SJSA1 (cell line): ENCODE measurements at places on chromosomes 7 and 10. TPM values are rescaled to one million over a fixed set of nuclear protein-coding genes. Genes with fewer than 3 reads are reported as not detected.

DNA sequence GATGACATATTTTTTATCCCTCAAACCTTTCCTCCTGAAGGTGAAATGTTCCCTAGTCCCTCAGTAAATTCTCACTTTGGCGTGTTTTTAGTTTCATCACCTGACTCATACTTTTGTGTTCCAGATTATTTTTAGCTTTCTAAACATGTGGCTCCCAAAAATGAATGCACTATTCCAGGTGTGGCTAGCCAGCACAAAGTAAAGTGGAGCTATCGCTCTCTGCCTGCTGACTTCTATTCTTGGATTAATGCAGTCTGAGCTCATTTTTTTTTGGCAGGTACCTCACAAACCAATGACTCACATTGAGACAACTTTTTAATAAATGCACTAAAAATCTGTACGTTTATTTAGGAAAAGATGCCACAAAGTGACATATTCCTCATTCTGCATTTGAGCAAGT, 58.8 kb upstream of the LANCL2 start:
- DNase-seq, result no peak
- no peaks in the 10 kb centered on the region for H3K4me1 ChIP-seq
- no peaks in the 10 kb centered on the region for H3K36me3 ChIP-seq
- no peak overlapping the region for H3K4me3 ChIP-seq
- no peak overlapping the region for H3K27ac ChIP-seq

DNA sequence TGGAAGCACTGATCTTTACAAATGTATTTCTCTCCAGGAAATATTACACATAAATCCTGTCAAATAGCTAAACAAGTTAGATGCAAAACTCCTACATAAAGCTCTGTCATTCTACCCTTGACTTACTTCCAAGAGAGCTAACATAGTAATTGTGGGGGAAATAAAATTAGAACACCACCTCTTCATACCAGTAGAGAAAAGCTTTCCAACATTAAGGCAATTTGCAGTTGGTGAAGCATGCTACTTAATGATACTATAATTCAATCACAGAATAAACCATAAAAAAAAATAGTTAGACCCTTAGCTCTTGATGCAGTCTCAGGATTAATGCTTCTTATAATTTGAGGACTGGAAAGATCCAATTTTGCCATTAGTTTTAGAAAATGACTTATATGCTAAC, 35.2 kb downstream of the SEMA3A start:
- no peak overlapping the region for H3K4me3 ChIP-seq
- H3K27me3 ChIP-seq, result no peaks in the 10 kb centered on the region
- H3K36me3 ChIP-seq, result no peaks in the 10 kb centered on the region
- no peak overlapping the region for H3K27ac ChIP-seq

DNA sequence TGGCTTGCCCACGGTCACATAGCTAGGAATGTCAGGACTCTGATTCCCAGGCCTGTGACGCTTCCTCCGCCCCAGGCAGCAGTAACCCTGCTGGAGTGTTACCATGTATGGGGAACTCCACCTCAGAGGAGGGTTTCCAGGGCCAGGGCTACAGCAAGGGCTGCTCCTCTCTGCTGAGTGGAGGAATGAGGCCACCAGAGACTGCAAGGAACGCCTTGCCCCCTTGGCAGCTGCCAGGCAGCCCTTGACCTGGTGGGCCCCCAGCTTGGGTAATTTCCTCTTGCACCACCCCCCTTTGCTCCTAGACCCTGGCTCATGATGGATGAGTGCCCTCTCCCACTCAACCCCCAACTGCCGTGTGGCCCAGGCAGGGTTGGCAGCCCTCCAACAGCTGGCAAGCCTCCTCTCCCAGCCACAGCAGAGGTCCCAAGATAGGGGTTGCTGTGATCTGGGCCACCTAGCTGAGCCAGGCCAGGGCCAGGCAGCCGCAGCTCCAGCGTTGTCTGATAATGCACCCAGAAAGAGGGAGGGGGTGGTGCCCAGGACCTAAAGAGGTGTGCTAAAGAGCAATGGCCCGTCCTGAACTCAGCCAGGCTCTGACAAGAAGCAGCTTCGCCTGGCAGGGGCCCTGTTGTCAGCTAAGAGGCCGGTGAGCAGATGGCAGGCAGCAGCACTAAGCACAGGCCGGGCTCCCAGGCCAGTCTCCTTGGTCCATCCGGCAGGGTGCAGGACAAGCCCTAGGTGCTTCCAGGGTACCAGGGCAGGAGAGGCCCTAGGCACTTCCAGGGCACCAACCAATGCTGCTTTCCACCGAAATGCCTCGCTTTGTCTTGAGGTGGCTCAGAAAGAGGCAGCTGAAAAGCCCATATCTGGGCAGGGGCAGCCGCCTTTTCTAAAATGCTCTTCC, 35.4 kb downstream of the DRGX start:
- H3K27ac ChIP-seq, result no peak overlapping the region
- no peak overlapping the region for H3K4me3 ChIP-seq
- peak; percentile 33 for DNase-seq
- H3K27me3 ChIP-seq, result no peaks in the 10 kb centered on the region

DNA sequence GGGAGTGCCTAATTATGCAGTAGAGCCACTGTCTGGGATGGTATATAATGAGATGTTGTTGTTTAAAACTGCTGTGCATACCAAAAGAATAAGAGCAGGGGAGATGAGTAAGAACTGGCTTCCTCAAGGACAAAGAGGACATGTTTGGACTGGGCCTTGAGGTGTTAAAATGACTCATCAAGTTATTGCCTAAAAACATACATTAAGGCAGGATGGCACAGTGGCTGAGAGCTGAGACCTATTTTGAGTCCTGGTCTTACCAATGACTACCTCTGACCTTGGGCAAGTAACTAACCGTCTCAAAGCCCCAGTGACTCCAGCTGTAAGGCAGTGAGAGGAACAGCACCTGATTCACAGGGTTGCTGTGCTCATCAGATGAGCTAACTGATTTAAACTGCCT, 71.1 kb downstream of the CFAP58 start:
- no peak for DNase-seq
- no peak overlapping the region for H3K27ac ChIP-seq
- H3K4me1 ChIP-seq, result no peaks in the 10 kb centered on the region
- no peaks in the 10 kb centered on the region for H3K36me3 ChIP-seq
- peaks cover 6% of the 10 kb centered on the region for H3K27me3 ChIP-seq
- no peak overlapping the region for H3K4me3 ChIP-seq

- no peak for DNase-seq
- H3K36me3 ChIP-seq, result no peaks in the 10 kb centered on the region
- no peak overlapping the region for H3K27ac ChIP-seq
- H3K27me3 ChIP-seq, result no peaks in the 10 kb centered on the region
- H3K4me3 ChIP-seq, result no peak overlapping the region
These were observed 383.1 kb upstream of the STEAP1 start for GRCh38 chr7:89771003-89771636.

DNA sequence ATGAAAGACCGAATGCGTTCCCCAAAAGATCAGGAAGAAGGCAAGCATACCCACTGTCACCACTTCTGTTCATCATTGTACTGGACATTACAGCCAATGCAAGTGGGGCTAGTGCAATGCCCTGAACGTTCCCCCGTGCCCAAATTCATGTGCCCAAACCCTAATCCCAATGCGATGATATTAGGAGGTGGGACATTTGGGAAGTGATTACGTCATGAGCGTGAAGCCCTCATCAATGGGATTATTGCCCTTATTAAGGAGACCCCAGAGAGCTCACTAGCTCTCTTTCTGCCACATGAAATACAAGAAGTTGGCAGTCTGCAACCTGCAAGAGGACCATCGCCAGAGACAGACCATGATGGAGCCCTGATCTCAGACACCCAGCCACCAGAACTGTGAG, 511.4 kb upstream of the TPK1 start:
- no peak for DNase-seq
- no peaks in the 10 kb centered on the region for H3K27me3 ChIP-seq
- H3K4me1 ChIP-seq, result no peaks in the 10 kb centered on the region
- no peak overlapping the region for H3K4me3 ChIP-seq
- no peak overlapping the region for H3K27ac ChIP-seq

DNA sequence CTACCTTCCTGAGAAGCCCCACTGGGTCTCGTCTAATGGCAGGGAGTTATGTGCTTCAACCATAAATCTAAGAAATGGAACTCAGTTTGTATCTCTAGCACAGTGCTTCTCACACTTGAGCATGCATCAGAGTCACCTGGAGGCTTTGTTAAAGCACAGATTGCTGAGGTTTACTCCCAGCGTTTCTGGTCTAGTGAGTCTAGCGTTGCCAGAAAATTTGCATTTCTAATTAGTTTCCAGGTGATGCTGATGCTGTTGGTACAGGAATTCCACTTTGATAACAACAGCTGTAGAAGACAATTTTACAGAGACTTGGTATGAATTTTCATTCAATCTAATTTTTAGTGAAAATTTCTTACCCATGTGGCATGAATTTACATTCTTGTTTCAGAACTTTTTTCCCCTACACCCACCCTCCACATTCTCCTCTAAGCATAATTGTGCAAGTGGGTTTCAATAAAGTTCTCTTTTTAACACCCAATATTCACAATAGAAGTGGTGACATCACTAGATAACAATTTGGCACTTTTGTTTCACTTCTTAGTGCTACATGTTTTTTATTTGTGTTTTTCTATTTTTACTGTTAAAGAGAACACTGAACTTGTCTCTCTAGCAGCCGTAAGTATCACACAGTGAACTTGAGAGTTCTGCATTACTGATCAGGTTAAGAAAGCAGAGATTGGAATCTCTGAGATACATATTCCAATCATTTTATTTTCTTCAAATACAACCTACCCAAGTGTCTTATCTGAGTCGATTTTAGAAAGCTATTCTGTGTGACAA, 48.4 kb upstream of the BET1 start:
- no peak overlapping the region for H3K27ac ChIP-seq
- H3K36me3 ChIP-seq, result no peaks in the 10 kb centered on the region
- H3K27me3 ChIP-seq, result no peaks in the 10 kb centered on the region; the same call in 1 of the 2 replicates
- no peak for DNase-seq
- no peaks in the 10 kb centered on the region for H3K4me1 ChIP-seq

GRCh38 chr7:14195079-14195478, 205.6 kb upstream of the ETV1 start:
- H3K4me3 ChIP-seq, result no peak overlapping the region
- no peaks in the 10 kb centered on the region for H3K36me3 ChIP-seq
- no peaks in the 10 kb centered on the region for H3K4me1 ChIP-seq
- no peaks in the 10 kb centered on the region for H3K27me3 ChIP-seq

- DNase-seq, result peak; percentile 74
- H3K27me3 ChIP-seq, result no peaks in the 10 kb centered on the region
- peak overlapping the region; percentile 81 for H3K27ac ChIP-seq
- peaks cover 35% of the 10 kb centered on the region for H3K4me1 ChIP-seq
- peaks cover 5% of the 10 kb centered on the region; the same call in 1 of the 2 replicates for H3K36me3 ChIP-seq
These were observed 24.7 kb upstream of the PIK3CG start for GRCh38 chr7:106840342-106840741.

DNA sequence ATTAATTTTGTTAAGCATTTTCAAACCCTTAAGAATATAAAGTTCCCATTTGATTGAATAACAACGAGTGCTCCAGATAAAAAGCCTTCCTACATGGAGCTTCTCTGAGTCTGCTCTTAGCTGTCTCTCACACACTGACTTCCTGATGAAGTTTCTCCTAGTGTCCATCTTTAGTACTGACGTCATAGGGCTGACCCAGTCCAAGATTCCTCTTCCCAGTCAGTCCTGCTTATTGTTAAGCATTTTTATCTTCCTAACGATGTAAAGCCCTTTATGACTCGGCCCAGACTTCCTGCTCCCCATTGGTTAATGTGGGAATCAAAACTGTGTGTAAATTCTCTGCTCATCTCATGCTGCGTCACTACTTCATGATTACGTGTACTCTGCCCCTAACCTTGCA, 398.8 kb downstream of the TFEC start:
- H3K27ac ChIP-seq, result no peak overlapping the region
- H3K36me3 ChIP-seq, result no peaks in the 10 kb centered on the region
- no peak overlapping the region for H3K4me3 ChIP-seq
- no peak for DNase-seq
- no peaks in the 10 kb centered on the region for H3K27me3 ChIP-seq

DNA sequence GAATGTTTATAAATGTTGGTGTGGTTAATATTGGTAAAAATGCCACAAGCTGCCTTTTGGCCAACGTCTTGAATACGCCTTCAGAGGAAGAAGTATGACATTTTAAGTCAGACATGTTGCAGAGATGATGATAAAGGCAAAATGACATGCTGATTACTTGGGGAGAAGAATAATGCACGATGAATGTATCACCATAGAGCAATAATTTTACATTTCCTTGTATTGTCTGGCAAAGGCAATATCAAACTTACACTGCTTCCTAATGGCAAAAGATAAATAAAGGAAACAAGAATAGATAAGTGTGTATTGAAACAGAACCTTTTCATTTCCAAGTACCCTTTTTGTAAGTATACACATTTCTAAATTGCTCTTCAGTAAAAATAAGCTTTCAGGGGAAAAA, 8.6 kb downstream of the MRC1 start:
- no peaks in the 10 kb centered on the region for H3K27me3 ChIP-seq
- H3K27ac ChIP-seq, result no peak overlapping the region
- no peak overlapping the region for H3K4me3 ChIP-seq
- no peaks in the 10 kb centered on the region for H3K36me3 ChIP-seq

- no peak for DNase-seq
- H3K4me1 ChIP-seq, result peaks cover 8% of the 10 kb centered on the region; the same call in 1 of the 2 replicates
- H3K27me3 ChIP-seq, result no peaks in the 10 kb centered on the region
- no peak overlapping the region for H3K4me3 ChIP-seq
- no peak overlapping the region for H3K27ac ChIP-seq
These were observed 191.7 kb upstream of the KLF6 start for GRCh38 chr10:3976718-3977117.

DNA sequence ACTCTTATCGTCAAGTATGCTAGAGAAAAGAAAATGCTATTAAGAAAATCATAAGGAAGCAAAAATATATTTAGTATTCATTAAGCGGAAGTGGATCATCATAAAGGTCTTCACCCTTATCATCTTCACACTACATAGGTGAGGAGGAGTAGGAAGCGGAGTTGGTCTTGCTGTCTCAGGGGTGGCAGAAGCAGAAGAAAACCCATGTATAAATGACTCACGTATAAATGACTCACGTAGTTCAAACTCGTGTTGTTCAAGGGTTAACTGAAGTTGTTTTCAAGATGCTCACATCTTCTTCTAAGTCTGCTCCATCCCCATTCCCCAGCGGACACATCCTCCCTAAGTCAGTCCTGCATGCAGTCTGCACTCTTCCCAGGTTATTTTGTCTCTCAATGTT, 72.4 kb downstream of the SFMBT2 start:
- no peak overlapping the region for H3K27ac ChIP-seq
- DNase-seq, result no peak
- no peaks in the 10 kb centered on the region for H3K36me3 ChIP-seq
- no peak overlapping the region for H3K4me3 ChIP-seq
- no peaks in the 10 kb centered on the region for H3K27me3 ChIP-seq

GRCh38 chr10:110815354-110816004, 56.2 kb upstream of the PDCD4 start:
- H3K27me3 ChIP-seq, result no peaks in the 10 kb centered on the region

- no peaks in the 10 kb centered on the region for H3K27me3 ChIP-seq
- H3K36me3 ChIP-seq, result no peaks in the 10 kb centered on the region
- no peak overlapping the region for H3K4me3 ChIP-seq
- H3K4me1 ChIP-seq, result peaks cover 20% of the 10 kb centered on the region
These were observed 9.5 kb upstream of the KAZALD1 start for GRCh38 chr10:101052285-101052684.

The ITIH5 gene
- 9.9 and 16.3 TPM in 2 replicates for total RNA-seq

The SDHAF3 gene
- 24.2 and 56.5 TPM in 2 replicates for total RNA-seq

The FAM180A gene
- total RNA-seq, result 0.18 TPM in 1 of 2 replicates, not detected in the other

The CNNM1 gene
- total RNA-seq, result not detected in 2 replicates

The TEX47 gene
- total RNA-seq, result not detected in 2 replicates

The MLLT10 gene
- total RNA-seq, result 21.7 and 35.3 TPM in 2 replicates
